ENCODE measurements at places on chromosomes 1 and 21.

DNA sequence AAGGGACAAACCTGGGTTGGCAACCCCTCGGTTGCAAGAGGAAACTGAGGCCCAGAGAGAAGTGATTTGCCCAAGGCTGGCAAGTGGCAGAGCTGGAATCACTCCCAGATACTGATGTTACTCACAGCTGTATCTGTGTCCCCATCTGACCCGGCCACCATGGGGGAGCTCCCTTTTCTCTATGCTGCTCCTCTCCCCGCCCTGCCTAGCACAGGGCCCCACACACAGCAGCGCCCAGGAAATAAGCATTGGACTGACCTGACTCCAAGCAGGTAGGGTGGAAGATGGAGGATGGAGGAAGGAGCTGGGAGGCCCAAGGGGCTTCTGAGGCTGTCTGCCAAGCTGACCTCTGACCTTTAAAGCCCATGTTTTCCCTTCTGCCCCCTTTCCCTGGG lies 3.0 kb upstream of the FBLIM1 start:
- peak; percentile 27 for DNase-seq

DNA sequence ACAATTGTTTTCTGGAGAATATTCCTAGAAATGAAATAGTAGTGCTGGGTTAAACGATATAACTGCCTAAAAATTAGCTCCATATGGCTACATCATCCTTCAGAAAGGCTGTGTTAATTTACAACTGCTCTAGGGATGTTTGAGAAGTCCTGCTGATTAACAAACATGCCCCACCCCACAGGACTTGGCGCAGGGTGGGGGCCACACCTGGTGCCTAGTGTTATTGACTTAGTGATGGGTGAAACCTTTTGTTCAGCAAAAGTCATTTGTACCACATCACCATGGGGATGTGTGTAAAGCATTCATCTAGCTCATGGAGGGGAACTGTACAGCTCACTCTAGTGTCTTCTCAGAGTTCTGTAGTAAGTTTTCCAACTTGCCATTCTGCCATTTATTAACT lies 492.8 kb downstream of the CAMTA1 start:
- no peak for DNase-seq

DNA sequence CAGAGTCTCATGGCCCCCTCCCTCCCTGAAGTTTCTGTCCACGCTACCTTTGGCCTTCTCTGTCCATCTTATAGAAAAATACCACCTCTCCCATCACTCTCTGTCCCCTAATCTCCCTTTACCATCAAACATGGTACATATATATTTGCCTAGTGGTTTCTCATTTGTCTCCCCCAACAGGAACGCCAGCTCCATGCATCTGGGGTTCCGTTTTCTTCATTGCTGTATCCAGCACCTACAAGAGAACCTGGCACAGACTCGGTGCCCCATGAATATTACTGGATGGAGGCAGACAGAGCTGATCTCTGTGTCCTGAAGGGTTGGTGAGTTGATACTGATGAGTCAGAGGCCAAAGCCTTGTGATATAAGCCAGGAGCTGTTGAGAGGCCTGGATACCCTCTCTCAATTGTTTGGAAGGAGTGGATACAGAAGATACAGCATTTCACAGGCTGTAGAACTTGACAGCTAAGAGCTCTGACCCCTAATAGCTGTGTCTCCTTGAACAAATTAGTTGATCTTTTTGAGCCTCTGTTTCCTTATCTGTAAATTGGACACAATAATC lies 21.9 kb downstream of the HEYL start:
- no peak for DNase-seq

DNA sequence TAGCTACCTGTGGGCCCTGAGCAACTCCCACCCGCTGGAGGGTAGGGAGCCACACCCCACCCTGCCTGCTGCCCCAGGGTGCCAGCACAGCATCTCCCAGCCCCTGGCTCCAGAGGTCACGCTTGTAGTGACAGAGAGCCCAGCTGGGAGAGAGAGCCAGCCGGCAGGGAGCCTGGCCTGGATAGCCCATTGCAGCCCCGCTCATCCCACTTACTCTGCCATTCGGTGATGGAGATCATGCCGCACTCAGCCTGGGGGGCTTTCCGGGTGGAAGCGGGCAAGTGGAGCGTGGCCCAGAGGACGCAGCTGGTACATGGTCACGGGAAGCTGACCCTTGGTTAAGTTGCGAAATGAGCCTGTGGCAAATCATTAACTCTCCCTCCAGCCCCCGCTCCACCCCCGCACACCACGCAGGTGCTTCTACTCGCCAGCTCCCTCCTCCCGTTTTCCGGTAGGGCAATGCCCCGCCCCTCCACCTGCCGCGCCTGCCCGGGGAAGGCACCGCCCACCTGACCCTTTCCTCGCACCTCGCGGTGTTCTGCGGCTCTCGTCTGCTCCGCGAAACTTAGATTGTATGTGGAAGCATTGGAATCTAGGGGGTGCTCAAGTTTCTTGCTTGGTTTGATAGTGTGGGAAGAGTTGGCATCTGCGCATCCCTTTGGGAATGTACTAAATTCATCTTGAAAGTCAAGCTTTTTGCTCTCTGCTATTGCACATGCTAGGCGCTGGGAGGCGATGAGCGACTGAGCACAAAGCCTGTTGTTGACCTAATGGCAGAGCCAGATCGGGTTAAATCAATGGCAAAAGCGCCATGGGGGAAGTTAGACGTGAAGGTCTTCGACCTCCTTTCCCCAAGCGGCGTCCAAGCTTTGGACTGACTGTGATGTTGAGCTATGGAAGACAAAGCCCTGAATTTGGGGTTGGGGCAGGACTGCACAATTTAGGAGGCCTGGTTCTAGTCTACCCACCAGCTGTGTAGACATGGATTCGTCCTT lies at the start of gene GOLT1A:
TSS of gene GOLT1A (minus strand) at position 321 of the 995 bp plus-strand sequence. CDS start at position 239, 82 bp downstream.
- DNase-seq: peak; percentile 83

DNA sequence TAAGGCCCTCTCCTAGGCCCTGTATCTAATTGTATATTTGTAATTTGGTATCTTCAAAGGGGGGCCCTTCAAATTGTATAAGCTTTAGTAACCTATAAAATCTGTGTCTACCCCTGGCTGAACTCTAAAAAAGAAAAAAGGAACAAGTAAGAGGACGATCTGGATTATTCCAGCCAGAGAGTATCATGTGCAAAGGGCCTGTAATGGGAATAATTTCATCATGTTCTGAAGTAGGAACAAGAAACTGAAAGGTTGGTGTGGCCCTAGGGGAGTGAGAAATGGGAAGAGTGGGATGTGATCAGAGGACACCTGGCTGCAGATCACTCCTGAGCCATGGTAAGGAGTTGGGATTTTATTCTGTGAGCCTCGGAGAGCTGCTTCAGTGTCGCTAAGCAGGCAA lies 14.7 kb downstream of the PTAFR start:
- DNase-seq: no peak

- DNase-seq: no peak
These were observed 38.9 kb downstream of the DMAP1 start for GRCh38 chr1:44251989-44252671.

GRCh38 chr1:30320581-30320890 lies 402.8 kb downstream of the MATN1 start:
- no peak for DNase-seq

Measured in pons (tissue), 1 donor.